ENCODE measurements at places on chromosomes 16 and 17.

- DNase-seq = no peak
These were observed 18.0 kb upstream of the ZNF629 start for GRCh38 chr16:30805056-30805369.

DNA sequence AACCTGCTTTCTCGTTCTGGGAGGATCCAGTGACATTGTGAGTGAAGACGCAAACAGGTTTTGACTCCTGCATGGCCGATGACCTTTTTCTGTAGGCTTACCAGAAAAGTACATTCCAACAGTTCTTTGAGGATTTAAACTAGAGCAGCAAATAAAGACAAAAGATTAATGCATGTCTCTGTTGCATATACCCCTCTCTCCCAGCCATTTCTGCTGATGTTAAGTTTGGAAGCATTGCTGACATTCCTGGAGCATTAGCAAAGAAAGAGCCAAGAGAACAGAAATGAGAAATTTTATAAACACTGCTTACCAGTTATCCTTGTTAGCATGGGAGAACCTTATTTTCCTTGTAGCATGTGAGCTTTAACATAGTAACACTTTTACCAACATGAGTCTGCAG, 49.3 kb downstream of the SIAH1 start:
- no peak for DNase-seq

GRCh38 chr17:41067281-41067680, 1.6 kb upstream of the KRTAP2-4 start:
- no peak for DNase-seq

- DNase-seq = no peak
These were observed 54.9 kb upstream of the CA10 start for GRCh38 chr17:52213451-52213850.

- peak; percentile 74 for DNase-seq
These were observed at the start of gene MED13 for GRCh38 chr17:62064791-62065563. Gene MED13 (minus strand): TSS chr17:62065278. CDS start chr17:62065205, 73 bp downstream.

DNA sequence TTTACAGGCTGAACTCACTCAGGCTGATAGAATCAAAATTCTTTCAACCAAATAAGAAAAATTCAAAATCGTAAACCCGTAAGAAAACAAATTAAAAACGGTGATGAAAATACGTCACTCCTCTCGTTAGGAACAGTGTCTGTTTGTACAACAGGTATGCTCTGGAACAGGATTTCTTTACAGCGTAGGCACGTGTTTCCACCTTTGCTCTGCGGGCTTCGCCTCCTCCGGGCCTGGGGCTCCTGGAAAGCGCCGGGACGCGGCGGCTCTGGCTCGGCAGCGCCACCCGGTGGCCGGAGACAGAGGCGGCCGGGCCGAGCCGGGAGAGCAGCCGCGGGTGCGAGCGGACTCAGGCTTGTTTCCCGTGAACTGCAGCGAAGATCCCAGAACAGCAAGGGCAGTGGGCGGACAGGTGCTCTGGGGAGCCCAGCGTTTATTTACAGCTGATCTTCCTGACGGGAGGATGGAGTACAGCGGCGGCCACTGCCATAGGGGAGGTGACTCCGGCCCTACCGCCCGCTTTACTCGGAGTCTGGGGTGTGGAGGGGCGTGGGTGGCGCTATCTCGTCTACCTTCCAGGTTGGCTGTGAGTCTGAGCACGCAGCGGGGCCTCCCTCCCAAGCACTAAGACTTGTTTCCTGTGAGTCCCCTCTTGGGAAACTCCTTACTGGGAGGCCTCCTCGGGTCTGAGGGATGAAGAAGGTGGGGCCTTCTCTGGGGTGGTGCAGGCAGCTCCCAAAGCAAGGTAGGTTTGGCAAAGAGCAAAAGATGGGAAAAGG, 40.5 kb upstream of the ATP2A3 start:
- peak; percentile 61 for DNase-seq

- no peak for DNase-seq
These were observed 140.8 kb upstream of the ELAC2 start for GRCh38 chr17:13158494-13159240.

GRCh38 chr17:19003543-19004420, 782 bp downstream of the FAM83G start:
- no peak for DNase-seq

GRCh38 chr17:2369039-2369438, 31.7 kb downstream of the SGSM2 start:
- no peak for DNase-seq

- DNase-seq = no peak
These were observed 562.8 kb downstream of the MAF start for GRCh38 chr16:79037521-79038373.

GRCh38 chr17:6138761-6139446, 68.7 kb downstream of the WSCD1 start:
- no peak for DNase-seq

GRCh38 chr17:59844884-59845594, 47.7 kb downstream of the TUBD1 start:
- no peak for DNase-seq

DNA sequence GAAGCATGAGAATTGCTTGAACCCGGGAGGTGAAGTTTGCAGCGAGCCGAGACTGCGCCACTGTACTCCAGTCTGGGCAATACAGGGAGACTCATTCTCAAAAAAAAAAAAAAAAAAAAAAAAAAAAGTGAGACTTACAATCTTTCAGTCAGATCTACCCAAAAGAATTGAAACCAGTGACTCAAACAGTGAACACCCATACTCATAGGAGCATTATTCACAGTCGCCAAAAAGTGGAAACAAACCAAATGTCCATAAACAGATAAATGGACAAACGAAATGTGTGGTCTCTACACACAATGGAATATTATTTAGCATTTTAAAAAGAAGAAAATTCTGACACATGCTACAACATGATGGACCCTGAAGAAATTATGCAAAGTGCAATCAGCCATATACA, 9.1 kb upstream of the SCNN1B start:
- no peak for DNase-seq

DNA sequence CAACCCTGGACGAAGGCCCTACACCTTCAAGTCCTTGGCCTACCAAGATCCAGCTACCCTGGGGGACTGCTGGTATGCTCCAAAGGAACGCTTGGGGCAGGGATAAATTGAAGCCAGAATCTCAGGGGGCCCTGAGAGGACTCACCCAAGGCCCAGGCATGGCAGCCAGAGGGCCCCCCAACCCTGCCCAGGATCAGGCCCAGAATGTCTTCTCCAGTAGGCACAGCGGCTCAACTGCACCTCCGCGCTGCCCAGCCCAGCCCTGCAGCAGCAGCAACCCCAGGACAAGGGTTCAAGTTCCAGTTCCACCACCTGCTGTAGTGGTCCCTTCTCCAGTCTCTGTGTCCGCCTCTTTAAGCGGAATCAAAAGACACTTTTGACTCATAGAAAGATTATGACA, 2.2 kb downstream of the TFAP4 start:
- DNase-seq = no peak

GRCh38 chr17:80291691-80292487, 31.2 kb downstream of the RNF213 start:
- DNase-seq = no peak

GRCh38 chr17:78442648-78443218, 64.3 kb downstream of the PGS1 start:
- no peak for DNase-seq

GRCh38 chr17:45828171-45828570, 16.5 kb upstream of the SPPL2C start:
- no peak for DNase-seq

- DNase-seq = no peak
These were observed 40.1 kb downstream of the CLEC16A start for GRCh38 chr16:10984509-10984908.

- no peak for DNase-seq
These were observed 1.4 kb downstream of the NFAT5 start for GRCh38 chr16:69566981-69567680.

DNA sequence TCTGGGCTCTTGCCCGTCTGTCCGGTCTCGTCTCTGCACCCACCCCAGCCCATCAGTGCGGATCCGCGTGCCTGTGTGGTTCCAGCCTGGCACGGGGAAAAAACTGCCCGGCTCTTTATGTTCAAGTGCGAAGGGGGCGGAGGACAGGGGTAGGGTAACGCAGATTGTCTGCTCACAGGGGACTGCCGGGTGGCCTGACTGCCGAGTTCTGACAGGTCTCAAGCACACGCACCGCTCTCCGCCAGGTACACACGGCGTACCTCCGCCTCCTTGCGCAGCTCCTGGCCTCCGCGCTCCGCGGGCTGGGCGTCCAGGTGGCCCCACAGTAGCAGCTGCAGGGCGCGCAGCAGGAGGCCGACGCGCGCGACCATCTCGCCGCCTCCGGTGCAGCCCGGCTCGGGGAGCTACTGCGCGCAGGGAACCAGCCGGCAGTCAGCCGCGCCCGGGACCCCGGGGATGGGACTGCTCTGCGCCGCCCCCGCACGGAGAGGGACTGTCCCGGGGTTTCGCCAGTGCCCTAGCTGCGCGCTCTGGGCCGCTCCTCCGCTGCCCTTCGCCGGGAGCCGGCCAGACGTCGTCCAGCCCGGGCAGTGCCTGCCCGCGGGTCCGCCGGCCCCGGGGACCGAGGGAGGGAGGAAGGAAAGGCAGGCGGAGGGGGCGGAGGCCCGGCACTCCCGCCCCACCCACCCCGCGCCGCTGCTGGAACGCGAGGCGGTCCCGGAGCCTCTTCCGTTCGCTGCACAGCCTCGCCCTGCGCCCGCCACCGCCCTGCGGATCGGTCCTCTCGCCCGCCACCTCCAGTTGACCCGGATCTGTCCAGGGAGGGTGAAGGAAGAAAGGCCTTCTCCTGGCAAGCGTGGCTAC, at the start of gene MMP28:
MMP28 (minus strand) TSS at position 635 of the 864 bp plus-strand sequence; CDS start at position 371, 264 bp downstream.
- peak; percentile 51 for DNase-seq

GRCh38 chr16:4152267-4152666, 36.0 kb upstream of the ADCY9 start:
- DNase-seq = peak; percentile 40

DNA sequence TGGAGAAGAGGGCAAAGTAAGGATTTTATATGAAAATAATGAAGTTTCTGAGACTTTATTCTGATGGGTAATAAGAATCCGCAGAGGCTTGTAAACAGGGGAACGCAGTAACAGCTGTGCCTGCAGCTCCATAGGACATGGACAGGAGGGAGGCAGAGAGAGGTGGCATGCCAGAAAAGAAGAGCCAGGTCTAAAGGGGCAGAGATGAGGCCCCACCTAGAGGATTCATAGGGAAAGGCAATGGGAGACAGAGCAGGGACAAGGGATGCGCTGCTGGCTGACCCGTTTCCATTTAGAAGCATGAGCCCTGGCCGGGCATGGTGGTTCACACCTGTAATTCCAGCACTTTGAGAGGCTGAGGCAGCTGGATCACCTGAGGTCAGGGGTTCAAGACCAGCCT, 340.3 kb upstream of the CDH5 start:
- peak; percentile 63 for DNase-seq

DNA sequence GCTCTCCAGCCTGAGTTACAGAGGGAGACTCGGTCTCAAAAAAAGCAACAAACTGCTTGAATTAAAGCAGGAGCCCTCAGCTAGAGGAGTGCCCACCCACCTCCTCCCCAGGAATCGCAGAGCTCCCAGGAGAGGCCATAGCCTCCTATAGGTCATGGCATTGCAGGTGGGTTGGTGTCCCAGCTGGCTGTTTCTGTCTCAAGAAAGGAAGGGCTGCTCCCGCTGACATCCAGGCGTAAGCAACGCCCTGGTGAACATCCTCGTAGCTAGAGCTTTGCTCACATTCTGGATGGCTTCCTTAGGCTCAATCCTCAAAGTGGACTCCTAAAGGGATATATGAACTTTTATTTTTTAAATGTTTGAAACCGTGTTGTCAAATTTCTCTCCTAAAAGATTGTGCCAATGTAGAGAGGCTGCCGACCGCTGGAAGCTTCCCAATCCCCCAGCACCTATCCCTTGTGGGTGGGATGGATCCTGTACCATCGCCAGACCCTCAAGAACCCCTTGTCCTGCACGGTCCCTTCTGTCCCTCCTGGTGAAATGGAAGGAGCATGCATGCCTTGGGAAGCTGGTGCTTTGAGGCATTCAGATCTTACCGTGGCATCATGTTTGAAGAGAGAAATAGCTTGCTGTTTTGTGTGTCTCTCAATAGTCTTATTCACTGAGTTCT, 5.9 kb downstream of the NLRC5 start:
- DNase-seq = no peak

- DNase-seq = no peak
These were observed 9.6 kb downstream of the MT1X start for GRCh38 chr16:56691885-56692284.

- no peak for DNase-seq
These were observed 3.4 kb downstream of the TBC1D24 start for GRCh38 chr16:2478279-2478678.

DNA sequence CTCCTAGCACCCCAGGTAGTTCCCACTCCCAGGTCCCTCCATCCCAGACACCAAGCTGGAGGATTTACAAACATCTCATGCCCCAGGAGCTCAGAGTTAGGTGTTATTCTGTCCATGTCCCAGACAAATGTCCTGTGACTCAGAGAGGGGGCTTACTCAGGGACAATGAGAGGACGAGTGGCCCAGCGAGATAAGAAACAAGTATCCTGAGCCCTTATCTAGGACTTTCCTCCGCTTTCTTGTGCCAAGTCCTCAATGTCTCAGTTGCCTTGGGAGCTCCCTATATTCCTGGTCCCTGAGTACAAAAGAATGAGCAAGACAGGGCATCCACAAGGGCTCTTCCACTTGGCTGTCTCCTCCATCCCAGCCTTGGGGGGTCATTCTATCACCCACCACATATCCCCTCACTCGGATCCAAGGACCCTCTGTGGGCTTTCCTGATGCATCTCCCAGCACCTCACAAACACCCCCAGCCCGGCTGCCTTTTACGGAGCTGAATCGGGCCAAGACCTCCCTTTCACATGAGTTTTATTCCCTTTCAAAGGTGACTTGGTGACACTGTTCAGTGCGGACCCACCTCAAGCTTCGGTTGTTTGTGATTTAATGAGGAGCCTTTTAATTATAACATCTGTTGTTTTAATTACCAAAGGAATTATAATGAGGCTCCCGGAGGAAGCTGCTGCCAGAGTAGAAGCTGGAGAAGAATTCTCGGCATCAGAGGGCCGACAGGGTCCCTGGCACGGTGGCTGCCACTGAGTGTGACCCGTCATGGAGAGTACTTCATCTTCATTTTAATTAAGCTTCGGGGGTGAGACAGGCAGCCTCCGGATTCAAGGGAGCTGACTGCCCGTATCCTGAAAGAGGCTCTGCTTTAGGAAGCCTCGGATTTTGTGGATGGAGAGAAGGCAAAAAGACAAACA, 121.5 kb downstream of the WSCD1 start:
- no peak for DNase-seq

- no peak for DNase-seq
These were observed 49.4 kb downstream of the WSB1 start for GRCh38 chr17:27343294-27343693.

DNA sequence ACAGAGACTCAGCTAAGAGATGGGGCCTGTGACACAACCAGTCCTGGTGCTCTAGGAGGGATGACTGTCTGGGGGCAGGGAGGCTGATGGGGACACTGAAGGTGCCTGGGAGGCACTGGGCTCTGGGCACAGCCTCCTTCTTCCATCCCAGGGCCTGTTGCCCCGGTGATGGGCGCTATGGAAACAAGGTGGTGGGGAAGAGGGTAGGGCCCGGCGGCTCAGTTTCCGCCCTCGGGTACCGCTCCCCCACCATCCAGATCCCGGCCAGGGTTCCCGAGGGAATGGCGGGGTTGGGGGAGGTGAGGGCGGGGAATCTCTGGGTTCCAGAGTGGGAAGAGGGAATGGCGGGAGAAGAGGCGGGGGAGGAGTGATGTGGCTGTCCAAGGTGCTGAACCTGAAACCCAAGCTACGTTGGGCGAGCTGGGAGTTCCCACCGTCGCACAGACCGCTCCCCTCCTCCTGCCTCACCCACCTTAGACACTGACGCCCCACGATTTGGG, 981 bp downstream of the KCNH4 start:
- no peak for DNase-seq
